ENCODE measurements at places on chromosomes 7 and 10. TPM values are rescaled to one million over a fixed set of nuclear protein-coding genes. Genes with fewer than 3 reads are reported as not detected.
A peak's percentile ranks its signal among the peaks of the same experiment; 100 is the strongest.

- DNase-seq = peak; percentile 6
These were observed 100.9 kb upstream of the YAE1 start for GRCh38 chr7:39465055-39465929.

DNA sequence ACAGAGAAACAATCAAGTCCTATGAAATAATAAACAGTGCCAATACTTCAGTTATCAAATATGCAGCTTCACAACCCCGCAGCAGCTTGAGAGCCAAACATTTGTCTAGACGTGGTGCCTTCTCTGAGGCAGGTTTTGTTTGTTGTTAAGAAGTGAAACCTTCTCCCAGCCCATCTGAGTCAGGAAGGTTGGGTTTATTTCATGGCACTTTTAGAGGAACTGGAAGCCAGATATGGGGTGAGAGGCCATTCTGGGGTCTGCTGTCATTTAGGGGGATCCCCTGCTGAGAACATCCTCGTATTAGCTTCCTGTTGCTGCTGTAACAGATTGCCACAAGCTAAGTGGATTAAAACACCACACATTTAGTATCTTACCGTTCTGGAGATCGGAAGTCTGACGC lies 113.6 kb downstream of the GRK5 start:
- no peak for DNase-seq

GRCh38 chr10:69359594-69359993 lies 57.1 kb downstream of the TACR2 start:
- no peak for DNase-seq

DNA sequence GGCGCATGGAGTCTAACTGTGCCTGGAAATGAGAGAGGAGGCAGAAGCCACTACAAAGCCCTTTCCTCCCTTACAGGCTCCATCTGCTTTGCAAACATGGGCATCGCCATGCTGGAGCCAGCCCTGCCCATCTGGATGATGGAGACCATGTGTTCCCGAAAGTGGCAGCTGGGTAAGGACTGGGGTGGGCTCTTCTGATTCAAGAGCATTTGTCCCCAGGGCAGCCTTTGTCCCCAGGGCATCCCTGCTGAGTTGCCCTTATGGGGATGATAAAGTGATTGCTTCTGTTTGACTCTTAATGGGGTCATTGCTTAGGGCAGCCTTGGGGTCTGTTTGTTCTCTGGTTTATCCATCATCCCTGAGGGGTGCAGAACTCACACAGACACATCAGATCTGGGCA lies 16.8 kb downstream of the SLC18A2 start:
- no peak for DNase-seq

DNA sequence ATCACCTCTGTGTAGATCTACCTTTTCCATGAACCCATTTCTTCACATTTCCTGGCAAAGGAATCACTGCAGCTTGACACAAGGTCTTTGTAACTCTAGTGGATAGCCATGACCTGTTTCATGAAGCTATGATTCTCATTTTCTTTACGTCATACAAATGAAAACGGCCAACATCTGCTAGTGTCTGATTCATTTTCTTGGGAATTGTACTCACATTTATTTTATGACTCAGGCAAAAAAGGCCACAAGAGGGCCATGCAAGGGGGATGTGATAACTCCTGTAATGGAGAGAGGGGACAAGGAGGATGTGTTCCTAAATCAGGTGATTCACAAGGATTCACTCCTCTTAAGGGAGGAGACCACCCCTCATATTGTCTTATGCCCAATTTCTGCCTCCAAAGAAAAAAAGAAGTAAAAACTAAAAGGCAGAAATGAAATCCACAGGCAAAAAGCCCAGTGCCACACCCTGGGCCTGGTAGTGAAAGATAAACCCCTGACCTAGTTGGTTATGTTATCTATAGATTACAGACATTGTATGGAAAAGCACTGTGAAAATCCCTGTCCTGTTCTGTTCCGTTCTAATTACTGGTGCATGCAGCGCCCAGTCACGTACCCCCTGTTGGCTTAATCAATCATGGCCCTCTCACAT lies 249.9 kb downstream of the IPMK start:
- DNase-seq = peak; percentile 69

DNA sequence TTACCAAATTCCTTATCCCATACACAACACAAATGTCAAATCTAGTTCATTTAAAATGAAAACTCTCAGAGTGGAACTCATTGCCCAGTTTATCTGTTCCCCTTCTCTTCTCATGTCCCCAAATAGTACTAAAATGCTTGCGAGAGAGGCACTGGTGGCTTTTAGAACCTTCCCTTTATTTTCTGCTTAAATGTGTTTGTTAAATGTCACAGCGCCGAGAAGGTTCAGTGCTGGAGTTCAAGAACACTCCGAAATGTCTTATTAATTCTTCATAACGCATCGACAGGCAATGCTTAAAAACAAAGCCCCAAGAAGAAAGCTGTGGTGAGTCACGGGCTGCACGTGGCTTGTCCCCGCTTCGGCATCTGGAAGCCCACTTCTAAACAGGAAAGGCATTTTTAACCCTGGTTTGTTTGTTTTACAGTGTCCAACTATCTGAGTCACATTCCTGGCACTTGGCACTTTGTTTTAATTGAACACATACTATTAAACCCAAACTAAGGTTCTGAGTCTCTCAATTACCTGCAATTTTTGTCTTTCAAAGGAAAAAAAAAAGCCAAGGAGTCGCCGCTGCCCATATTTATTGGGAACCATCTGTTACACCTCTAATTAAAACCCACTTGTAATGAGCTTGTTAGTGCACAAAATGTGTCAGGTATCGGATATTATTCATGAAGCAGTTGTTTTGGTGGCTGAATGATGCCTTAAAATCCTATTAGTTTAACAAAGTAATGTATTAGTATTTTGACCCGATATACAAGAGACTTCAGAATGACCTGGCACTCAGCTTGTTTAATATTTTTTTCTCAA lies 49.9 kb upstream of the MGMT start:
- DNase-seq = peak; percentile 1

- no peak for DNase-seq
These were observed 112.0 kb downstream of the NT5C2 start for GRCh38 chr10:103080891-103081581.

DNA sequence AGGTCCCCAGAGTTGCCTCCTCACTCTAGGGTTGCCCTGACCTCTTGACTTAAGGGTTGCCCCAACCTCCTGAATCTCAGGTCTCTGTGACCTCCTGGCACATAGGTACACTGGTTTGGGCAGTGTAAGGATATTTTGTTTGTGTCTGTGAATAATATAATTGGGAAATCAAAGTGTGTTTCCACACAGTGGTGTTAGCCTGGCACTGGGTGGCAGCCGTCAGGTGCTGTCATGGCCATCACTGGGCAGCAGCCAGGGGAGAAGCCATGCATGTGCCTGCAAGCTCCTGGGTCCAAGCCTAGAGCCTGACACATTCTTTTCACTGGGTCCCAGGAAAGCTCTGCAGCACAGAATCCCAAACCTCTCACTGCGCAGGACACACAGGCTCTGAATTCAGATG lies 3.6 kb upstream of the CCDC201 start:
- no peak for DNase-seq

DNA sequence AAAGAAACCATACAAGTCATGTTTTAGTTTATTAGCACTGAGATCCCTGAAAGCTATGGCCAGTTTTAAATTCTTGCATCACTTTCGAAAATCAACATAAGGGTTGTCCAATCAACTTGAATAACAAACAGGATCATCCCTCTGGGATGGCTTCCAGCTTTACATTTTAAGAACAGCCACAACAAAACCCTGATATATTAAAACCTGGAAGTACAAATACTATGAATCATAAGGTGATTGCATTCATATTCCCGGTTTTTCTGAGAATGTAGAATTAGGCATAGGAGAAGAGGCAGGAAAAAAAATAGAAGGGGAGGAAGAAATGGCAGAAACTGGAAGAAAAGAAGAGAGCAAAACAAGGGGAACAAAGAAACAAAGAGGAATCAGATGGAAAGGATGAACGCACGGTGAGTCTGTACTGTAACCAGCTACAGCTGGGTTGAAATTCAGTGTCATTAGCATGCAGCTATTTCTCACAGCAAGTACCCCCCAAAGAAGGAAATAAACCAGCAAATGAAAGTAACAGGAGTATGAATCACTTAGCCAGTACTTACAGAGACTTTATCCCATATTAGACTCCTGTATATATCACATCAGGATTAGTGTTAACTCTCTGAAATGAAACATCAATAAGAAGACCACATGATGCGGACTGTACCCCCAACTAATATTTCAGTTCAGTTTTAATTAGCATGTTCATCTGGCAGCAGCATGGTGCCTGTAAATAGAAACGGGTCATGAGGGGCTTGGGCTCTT lies 301.3 kb downstream of the RNLS start:
- DNase-seq = peak; percentile 54

- no peak for DNase-seq
These were observed 66.7 kb downstream of the CREB3L2 start for GRCh38 chr7:137934941-137935883.

DNA sequence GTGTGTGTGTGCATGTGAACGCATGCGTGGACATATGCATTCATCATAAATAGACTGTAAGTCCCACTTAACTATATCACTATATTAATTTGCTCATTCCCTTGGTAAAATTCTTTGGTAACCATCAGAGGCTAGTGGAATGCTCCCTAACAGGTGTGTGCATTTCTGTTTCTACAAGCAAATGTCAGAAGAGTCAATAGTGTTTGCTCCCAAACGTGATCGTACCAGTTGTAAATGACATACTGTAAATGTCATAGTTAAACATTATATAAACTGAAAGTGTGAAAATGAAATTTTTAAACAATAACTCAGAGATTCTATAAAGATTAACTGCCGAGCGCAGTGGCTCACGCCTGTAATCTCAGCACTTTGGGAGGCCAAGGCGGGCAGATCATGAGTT lies 94.6 kb downstream of the ANLN start:
- DNase-seq = no peak

DNA sequence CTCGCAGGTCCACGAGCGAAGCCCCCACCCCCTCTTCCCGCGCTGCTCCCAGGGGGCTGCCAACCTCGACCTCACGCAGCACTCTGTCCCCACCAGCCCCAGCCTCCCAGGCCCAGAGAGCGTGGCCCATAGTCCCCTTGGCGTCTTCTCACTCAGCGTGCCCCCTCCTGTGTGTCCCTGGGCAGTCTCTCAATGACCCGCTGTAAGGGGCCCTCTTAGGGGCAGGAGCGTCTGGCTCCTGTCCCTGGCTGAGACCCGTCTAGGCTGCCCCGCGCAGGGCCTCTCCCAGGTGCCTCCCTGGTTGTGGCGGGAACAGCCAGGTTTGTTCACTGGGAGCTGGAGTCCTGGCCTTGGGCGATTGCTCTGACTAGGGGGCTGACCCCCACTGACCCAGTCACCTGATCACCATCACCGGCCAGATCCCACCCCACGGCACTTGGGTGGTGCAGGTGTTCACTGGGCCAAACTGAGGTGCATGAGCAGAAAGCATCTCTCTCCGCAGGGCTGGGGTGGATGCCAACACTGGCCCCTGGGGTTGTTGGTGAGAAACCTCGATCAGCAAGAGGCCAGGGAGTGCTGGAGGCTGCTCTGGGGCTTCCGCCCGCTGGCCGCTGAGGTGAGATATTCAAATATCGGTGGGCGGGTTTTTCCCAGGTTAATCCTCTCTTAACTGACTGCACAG lies 12.6 kb upstream of the WDFY4 start:
- no peak for DNase-seq

DNA sequence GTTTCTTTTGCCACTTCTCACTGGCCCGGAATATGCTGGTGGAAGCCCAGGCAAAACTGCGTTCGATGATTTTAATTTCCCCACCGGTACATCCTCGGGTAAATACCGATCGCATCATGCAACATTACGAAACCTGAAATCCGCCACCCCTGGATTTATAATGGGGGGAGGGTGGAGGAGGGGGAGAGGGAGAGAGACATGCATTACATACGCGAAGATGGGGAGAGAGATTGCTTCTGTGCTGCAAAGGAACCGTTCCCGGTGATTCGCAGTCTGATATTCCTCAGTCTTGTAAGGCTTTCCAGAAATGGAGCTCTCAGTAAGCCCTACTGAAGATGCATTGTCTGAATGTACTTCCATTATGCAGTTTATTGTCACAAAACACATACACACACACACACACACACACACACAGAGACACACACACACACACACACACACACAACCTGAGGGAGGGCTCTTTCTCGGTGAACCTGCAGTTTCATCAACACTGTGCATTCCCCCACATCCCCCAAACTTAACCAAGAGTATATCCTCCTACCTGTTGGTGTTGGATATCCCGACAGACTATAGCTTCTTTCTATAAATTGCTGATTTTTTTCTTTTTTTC lies 741 bp downstream of the GPR85 start:
- no peak for DNase-seq

DNA sequence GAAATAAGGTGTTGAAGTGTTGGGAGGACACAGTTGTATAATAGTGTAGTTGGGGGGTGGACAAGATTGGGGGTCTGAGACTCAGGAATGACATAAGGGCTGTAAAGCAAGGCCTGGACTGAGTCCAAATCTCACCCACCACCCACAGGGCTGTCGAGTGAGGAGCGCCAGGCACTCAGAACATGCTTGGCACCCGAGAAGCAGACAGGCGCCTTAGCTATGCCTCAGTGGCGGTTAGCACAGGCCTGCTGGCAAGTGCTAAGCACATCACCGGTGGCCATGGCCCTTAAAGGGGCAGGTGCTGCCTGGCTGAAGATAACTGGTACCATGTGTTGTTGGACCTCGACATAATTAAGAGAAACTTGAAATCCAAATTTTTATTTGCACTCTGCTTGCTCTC lies 90.7 kb downstream of the COL13A1 start:
- DNase-seq = no peak

DNA sequence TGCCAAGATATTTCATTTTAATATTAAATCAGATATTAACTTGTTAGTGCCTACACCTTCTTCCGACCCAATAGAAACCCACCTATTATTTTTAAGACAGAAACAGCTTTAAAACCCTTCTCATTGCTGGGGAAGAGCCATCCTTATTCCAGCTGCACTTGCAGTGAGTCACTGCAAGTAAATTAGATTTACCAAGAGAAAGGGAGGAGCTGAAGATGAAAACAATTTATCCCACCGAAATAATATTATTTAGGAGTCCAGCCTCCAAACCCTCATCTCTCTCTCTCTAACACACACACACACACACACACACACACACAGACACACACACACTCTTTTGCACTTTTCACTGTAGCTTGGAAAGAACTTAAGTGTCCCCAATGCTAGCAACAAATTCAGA lies 26.9 kb downstream of the TWIST1 start:
- DNase-seq = no peak

DNA sequence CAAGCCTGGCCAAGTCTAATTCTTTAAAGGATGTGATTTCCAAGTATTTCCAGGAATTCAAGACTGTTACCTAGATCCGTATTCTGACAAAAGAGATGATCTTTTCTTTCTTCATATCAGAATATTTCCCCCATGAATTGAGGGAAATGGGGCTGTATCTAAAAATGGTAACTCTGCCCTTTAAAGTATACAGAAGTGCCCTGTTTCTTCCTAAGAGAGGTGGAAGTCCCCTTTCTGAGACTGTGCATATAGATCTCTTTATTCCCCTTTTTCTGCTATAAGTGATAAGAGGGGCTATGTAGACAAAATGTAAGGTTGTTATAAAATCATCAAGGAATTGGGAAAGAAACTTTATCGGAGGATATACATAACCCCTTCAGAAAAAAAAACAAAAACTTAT lies 287.1 kb upstream of the KAT6B start:
- DNase-seq = no peak

GRCh38 chr10:878333-878759 lies 53.2 kb downstream of the LARP4B start:
- DNase-seq = no peak

Gene ZNF680
- polyA plus RNA-seq = 1.2 TPM

Gene HEPACAM2
- polyA plus RNA-seq = not detected

Gene NEURL1
- polyA plus RNA-seq = 0.58 TPM

Gene SFRP5
- polyA plus RNA-seq = not detected

Gene SEMA3E
- polyA plus RNA-seq = not detected

Gene STEAP1B
- 1.4 TPM for polyA plus RNA-seq

Gene TAS2R3
- polyA plus RNA-seq = 0.29 TPM

Gene PEX1
- polyA plus RNA-seq = 14.0 TPM

Gene CTAGE8
- 0.21 TPM for polyA plus RNA-seq

Gene EN2
- not detected for polyA plus RNA-seq

Gene NPFFR1
- polyA plus RNA-seq = not detected
